ENCODE measurements at places on chromosomes 1 and 21.

DNA sequence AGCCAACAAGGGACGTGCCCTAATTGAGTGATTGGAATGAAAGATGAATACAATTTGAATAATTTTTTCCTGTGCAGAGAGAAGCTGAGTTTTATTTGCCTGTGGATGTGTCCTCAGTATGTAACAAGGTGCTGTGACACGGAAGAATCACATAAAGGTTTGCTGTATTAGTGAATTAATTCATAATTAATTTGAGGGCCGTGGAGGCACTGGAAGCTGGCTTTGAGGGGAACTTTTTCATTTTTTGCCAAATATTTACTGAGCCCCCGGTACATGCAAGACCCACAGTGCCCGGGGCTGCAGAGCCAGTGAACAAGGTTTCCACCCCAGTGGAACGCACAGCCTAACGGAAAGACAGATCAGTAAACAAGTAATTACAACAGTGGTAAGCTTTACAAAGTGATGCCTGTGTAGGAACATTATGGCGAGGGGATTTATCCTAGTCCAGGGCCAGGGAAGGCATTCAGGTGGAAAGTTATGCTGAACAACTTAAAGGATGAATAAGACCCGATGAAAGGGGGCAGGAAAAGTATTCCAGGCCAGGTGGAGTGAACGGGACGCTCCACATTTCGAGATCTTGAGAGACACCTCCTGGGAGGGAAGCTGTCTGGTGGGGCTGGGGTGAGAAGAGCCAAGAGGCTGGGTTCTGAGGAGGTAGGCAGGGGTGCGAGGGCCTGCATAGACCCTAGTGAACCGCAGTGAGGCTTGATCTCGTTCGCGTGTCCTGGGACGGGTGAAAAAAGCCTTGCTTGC is 773 bp upstream of the RCC2 start:
- no peak for DNase-seq

GRCh38 chr1:183234660-183235476 is 48.8 kb downstream of the LAMC2 start:
- DNase-seq, result no peak

DNA sequence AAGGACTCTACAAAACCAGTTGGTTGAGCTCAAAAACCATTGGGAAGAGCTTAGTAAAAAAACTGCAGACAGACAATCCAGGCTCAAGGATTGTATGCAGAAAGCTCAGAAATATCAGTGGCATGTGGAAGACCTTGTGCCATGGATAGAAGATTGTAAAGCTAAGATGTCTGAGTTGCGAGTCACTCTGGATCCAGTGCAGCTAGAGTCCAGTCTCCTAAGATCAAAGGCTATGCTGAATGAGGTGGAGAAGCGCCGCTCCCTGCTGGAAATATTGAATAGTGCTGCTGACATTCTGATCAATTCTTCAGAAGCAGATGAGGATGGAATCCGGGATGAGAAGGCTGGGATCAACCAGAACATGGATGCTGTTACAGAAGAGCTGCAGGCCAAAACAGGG is 104.0 kb upstream of the BMP8A start:
- no peak for DNase-seq

DNA sequence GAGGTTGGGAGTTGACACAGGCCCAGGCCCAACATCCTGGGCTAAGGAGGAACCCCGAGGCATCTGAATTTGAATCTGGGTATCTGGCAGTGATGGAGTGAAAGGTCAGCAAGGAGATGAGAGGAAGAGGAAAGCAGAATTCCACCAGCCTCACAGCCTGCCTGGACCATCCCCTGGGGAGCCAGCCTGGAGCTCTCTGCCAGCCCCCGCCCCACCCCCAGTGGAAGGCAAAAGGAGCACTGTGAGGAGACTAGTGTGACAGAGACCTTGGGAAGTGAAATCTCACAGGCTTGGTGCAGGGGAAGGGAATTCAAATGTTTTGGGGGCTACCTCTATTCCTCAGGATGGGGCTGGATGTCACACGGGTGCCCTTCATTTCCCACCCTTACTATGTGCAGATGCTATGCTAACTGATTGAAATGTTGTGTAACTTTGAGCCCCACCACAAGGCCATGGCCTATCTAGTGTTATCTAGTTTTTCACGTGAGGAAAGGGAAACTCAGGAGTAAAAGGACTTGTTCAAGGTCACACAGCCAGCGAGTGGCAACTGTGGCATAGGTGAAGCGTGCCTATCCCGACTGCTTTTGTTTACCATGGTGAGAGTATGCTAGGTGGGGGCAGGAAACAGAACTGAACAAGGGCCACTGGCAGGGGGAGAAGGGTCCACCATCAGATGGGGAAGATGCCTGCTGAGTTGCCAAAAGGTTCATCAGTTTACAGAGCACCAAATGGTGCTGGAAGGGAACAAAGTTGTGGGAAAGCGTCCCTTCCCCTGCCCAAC is 29.8 kb downstream of the AHDC1 start:
- DNase-seq, result no peak

DNA sequence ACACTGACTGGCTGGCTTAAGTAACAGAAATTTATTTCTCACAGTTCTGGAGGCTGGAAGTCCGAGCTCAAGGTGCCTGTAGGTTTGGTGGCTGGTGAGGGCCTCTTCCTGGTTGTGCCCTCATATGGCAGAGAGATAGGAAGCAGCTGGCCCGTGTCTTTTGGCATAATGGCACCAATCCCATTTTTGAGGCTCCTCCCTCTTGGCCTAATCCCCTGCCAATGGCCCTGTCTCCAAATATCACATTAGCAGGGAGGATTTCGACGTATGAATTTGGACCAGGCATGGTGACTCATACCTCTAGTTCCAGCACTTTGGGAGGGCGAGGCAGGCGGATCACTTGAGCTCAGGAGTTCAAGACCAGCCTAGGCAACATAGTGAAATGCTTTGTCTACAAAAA is 37.4 kb downstream of the AGPAT3 start:
- DNase-seq, result no peak

Data from GM12878 (cell line).